Stimulated activated naive CD4-positive, alpha-beta T cell treated with Interleukin-2 at 50 U/mL for 16 hours (primary cell): ENCODE measurements at places on chromosomes 16 and 17.
A peak's percentile ranks its signal among the peaks of the same experiment; 100 is the strongest.

- no peak for DNase-seq
These were observed 2.0 kb upstream of the KIFC3 start for GRCh38 chr16:57804111-57804837.

DNA sequence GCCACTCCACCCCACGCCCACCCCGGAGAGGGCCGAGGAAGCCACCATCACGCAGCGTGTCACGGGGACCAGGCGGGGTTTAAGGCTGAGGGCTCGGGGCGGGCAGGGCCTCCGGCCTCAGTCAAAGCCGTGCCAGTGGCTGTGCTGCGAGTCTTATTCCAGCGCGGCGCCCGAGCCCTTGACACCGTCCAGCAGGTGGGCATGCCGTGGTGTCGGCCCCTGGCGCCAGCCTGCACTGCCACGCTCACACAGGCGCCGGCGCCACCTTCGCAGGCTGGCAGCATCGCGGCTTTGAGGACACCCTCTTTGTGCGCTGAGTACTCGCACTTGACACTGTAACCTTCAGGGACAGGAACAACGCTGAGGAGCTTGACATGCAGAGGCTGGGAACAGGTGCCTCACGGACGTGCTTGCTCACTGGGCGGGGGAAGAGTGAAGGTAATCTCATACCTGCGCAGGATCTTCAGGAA lies 34.0 kb upstream of the ZNF629 start:
- DNase-seq: no peak

- DNase-seq: no peak
These were observed 26.1 kb upstream of the MLKL start for GRCh38 chr16:74726716-74727115.

GRCh38 chr17:57955183-57955931 lies at the start of gene CUEDC1:
Gene CUEDC1 (minus strand): TSS chr17:57955412. CDS start chr17:57885564, 69,848 bp downstream.
- DNase-seq: peak; percentile 67

DNA sequence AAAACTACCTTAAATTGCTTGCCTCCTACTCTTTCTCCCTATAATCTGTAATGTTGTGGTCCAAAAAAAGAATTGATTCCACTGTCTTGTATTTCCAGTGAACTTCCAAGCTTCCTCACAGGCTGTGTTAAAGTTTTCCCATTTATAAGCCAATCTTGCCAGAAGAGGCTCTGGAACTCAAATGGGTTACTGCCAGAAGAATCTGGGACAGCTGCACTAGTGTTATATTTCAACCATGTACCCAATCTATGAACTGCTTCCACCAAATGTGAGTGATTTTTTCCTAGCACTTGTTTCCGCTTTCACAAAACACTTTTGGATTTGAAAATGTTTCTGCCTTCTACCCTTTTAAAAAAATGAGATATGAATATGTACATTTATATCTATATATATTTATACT lies 1.8 kb downstream of the CCDC43 start:
- DNase-seq: no peak

GRCh38 chr17:38419508-38419981 lies 8.7 kb upstream of the ARHGAP23 start:
- no peak for DNase-seq

- DNase-seq: no peak
These were observed 174.3 kb upstream of the NLRP1 start for GRCh38 chr17:5758651-5759050.

- no peak for DNase-seq
These were observed 21.9 kb downstream of the C16orf95 start for GRCh38 chr16:87295259-87295658.

- no peak for DNase-seq
These were observed 121.7 kb downstream of the IRX5 start for GRCh38 chr16:55052348-55052734.

DNA sequence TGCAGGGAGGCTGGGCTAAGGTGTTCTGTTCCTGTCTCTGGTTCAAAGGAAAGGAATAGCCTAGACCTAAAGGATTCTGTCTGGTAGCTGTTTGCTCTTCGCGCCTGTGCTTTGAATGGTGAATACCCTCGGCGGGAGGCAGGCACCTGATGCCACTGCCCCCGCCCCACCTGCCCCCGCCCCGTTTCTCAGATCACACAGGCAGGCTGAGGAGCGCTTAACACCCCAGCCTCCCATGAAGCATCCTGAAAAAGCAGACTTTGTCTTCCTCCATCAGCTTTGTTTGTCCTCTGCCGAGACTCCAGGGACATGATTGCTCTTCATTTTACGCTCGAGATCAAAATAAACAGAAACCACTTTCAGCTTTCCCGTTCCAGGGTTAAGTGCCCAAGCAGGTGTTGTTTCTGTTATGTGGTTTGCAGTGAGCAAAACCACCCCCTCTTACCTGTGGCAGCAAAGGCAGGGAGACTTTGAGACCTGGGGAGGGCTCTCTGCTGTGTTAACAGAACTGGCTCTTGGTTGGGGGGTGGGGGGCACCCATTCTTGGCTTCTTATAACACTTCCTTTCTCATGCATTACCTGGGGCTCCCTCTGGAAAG lies 452.1 kb downstream of the WWOX start:
- no peak for DNase-seq

- no peak for DNase-seq
These were observed 254.3 kb upstream of the SALL1 start for GRCh38 chr16:51405361-51405760.

GRCh38 chr16:79677799-79678530 lies 77.4 kb upstream of the MAF start:
- DNase-seq: no peak

DNA sequence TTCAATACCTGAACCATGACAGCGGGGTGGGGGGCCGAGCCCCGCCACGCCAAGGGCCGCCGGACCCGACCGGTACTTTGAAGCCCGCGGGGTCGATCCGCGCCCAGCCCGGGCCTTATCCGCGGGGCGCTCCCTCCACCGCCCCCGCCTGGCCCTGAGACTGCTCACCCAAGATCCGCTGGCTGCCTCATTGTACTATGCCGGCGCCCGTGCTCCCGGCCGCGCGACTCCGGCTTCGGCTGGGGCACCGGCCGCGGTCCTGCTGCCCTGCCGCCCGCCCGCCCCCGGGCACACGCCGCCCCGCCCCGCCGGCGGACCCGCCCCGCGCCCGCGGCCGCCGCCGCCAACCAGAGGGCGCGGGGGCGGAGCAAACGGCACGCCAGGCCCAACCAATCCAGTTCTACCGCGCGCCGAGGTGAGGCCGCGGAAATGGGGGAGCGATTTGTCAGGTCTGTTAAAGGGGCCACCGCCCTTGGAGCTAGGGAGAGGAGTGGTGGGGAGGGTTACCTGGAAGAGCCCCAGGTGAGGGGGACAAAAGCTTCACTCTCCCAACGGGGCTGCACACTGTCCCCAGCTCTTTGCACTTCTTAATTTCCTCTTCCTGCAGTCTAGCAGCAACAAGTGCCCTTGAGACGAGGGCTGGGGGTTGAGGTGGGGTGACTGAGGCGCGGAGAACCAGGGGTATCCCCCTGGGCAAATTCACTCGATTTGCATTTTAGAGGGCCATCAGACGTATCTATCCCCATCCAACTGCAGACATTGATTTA lies at the start of gene TEX2:
TSS of gene TEX2 (minus strand) at position 261 of the 767 bp plus-strand sequence. CDS start 49,043 bp downstream, outside the sequence.
- peak; percentile 90 for DNase-seq

- no peak for DNase-seq
These were observed 667.4 kb upstream of the SALL1 start for GRCh38 chr16:51818342-51818944.

- peak; percentile 44 for DNase-seq
These were observed 47.7 kb downstream of the BEAN1 start for GRCh38 chr16:66474750-66475199.

DNA sequence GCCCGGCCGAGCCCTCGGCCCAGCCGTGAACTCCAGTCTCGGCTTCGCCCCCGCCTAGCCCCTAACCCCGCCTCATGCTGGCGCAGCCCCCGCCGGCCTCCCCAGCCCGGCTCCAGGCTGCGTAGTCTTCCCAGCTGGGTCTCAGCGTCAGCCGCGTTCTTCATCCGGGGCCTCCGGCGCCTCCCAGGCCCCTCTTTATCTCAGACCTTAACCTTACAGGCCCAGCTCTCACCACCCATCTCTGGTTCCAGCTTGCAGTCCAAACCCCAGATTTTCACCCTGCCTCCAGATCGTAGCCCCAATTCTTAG lies at the start of gene PROCA1:
TSS of gene PROCA1 (minus strand) at position 166 of the 309 bp plus-strand sequence. CDS start 228 bp downstream, outside the sequence.
- DNase-seq: peak; percentile 41

DNA sequence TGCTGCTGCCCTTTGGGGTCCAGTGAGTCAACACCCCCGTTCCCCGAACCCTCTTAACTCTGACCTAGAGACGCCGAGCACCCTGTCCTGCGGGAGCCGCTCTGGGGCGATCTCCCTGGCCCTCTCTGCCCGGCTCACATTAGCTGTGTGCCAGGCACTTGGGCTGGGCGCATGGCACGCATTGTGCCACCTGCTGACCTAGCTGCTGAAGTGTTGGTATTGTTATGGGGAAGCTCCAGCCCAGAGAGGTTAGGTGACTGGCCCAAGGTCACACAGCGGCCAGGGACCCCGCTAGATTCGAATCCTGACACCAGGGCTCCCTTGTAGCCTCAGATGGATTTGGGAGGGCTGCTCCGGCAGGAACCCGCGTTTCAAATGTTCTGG lies 1.1 kb downstream of the HSD17B1 start:
- DNase-seq: peak; percentile 16

GRCh38 chr16:12818326-12818725 lies 14.6 kb upstream of the CPPED1 start:
- no peak for DNase-seq

DNA sequence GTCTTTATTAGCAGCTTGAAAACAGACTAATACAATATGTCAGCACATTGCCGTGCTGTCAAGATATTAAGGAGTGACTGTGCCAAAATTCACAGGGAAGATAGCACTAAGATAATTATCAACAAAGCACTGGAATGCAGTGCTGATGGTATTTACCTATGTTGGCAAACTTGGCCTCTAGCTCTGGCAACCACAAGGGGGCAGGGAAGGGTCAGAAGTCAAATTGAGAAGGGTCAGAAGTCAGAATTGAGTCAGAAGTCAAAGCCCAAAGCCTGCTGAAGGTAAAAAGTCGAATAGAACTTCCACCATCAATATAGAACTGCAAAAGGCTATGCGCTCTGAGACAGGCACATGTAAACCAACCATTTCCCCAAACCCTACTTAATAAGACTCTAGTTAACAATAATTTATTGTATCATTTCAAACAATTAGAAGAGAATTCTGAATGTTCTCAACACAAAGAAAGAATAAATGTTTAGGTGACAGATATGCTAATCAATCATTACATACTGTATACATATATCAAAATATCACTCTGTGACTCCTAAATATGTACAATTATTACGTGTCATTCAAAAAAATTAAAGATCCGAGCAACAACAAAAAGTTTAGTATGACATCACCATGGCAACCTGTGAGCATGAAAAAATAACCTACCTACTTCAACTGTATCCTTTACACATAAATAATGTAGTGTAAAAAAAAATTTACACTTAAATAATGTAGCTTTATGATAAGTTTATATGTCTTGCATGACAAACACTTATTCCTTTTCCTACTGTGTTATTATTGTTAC lies 916.1 kb downstream of the KCNJ2 start:
- DNase-seq: no peak

DNA sequence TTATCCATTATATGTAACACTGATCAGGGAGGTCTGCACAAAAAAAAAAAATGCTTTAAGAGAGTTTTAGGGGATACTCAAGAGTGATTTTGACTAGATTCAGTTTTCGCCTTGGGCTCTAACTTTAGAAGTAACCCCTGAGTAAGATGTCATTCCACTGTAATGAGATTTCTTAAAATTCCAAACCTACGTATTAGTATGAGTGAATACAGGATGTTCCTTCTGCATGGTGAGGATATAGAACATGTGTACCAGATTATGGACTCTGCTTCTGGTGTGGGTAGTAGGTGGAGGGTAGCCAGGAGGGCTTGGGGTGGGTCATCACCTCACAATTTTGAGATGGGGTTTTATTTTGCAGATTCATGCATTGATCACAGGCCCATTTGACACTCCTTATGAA lies 4.3 kb downstream of the UBE2Z start:
- no peak for DNase-seq

- no peak for DNase-seq
These were observed 150.2 kb upstream of the CACNG5 start for GRCh38 chr17:66684731-66685130.

DNA sequence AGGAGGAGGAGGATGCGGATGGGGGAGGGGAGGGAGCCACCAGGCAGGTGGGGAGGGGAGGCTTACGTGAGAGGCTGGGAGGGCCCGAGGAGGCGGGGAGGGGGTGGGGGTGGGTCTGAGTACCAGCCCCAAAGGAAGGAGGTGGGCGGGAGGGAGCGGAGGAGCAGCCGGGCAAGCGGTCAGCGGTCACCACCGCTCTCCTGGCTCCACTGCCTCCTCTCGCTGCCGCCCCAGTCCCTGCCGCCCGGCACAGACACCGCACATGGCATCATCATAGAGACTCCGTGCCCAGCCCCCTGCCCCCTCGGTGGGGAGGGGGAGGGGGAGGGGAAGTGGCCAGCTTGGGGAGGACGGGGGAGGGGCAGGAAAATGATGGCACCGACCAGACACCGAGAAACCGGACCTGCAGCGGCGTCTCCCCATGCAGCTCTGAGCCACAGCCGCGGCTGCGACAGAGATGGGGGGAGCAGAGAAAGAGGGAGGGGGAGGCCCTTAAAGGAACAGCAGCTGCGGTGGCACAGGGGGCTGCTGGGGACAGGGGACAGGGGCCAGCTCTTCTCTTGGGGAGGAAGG lies at the start of gene TLCD3B:
TSS of gene TLCD3B (minus strand) at position 431 of the 573 bp plus-strand sequence. CDS start 744 bp downstream, outside the sequence.
- DNase-seq: no peak

DNA sequence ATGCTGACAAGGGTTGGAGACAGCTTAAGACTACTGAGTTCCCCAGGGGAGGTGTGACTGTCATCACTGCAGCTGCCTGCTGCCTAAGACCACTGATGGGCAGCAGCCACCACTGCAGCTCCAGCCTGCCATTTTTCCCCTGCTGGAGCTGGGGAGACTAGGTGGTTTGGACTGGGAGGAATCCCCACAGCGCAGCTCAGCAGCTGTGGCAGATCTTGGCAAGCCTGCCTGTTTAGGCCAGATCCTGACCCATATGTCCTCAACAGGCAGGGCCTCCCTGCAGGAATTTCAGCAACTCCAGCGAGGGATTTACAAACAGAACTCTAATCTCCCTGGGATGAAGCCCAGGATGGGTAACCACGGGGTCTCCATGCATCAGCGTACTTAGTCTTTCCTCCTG lies 356.4 kb upstream of the TOM1L1 start:
- no peak for DNase-seq

- no peak for DNase-seq
These were observed 143.8 kb downstream of the ZNF423 start for GRCh38 chr16:49712106-49712505.

GRCh38 chr17:80779961-80780380 lies 211.7 kb upstream of the CHMP6 start:
- DNase-seq: no peak

DNA sequence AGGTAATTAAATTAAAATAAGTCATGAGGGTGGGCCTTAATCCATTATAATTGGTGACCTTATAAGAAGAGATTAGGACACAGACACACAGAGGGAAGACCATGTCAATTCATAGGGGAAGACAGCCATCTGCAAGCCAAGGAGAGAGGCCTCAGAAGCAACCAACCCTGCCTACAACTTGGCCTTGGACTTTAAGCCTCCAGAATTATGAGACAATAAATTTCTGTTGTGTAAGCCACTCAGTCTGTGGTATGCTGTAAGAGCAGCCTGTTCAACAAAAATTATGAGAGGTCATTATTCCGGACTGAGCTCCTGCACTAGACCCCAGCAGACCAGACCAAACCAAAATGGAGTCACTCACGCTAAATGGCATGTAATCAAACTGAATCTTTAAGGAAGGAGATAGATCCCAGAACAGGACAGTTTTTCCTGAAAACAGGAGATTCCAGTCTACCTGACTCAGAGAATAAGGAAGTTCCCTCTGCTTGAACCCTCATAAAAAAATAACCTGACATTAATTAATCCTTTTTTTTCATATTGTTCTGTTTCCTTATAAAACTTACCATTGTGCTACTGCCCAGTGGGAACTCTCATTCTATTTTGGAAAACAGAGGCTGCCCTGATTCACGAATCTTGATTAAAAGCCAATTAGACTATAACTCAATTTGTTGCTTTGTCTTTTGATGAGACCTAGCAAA lies 74.3 kb downstream of the DNAH3 start:
- DNase-seq: no peak
